ENCODE measurements at places on chromosomes 3 and 15.

DNA sequence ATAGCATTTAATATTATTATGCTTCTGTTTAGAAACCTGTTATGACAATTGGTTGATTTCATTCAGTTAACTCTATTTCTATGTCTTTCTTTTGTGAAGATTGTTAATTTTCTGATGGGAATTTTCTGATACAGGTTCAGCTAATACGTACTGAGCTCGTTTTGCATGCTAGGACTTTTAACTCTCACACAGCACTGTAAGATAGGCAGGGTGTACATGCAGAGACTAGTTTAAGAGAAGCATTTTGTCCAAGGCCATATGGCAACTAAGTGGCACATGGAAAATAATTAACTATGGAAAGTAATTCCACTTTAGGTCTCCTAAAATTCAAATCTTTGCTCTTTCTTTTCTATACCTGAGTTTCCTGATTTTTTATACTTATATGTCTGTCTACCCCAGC is 81.9 kb downstream of the IL1RAP start:
- DNase-seq, result no peak

- peak; percentile 61 for DNase-seq
These were observed 64.8 kb downstream of the RFTN1 start for GRCh38 chr3:16448639-16449070.

GRCh38 chr15:33565094-33565493 is 254.3 kb downstream of the RYR3 start:
- no peak for DNase-seq

DNA sequence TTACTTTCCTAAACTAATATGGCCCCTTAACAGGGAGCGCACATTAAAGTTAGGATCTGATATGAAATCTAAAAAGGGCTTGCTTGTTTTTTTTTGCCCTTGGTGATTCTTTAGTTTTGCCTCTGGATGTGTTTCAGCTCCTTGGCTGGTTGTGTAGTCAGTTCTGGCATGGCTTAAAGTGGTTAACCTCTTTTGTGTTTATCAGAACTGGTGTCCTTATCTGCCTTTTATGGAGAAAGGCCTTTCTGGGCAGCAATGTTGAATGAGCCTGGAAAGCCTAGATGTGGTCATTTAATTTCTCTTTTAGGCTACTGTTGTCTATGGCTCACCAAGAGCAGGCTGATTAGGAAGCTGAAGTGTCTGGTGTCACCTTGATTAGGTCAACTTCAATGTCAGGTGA is 254.5 kb upstream of the ROPN1 start:
- DNase-seq, result no peak

DNA sequence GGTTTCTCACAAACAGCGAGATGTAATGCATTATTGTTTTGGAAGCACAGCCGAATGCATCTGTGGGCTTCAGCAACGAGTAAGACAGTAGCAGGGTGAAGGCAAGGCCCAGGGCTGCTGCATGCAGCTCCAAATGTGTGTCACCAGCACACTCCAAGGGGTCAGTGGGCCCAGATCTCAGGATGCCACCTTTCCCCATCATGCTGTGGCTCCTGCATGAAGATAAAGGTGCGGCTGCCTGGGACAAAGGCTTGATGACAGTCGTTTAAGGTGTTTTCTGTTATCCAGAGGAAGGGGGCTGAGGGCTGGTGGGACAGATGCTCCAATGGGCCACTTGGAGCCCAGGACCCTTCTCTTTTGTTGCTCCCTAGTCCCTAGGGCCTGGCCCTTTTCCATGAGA is 13.2 kb downstream of the C3orf22 start:
- DNase-seq, result no peak

DNA sequence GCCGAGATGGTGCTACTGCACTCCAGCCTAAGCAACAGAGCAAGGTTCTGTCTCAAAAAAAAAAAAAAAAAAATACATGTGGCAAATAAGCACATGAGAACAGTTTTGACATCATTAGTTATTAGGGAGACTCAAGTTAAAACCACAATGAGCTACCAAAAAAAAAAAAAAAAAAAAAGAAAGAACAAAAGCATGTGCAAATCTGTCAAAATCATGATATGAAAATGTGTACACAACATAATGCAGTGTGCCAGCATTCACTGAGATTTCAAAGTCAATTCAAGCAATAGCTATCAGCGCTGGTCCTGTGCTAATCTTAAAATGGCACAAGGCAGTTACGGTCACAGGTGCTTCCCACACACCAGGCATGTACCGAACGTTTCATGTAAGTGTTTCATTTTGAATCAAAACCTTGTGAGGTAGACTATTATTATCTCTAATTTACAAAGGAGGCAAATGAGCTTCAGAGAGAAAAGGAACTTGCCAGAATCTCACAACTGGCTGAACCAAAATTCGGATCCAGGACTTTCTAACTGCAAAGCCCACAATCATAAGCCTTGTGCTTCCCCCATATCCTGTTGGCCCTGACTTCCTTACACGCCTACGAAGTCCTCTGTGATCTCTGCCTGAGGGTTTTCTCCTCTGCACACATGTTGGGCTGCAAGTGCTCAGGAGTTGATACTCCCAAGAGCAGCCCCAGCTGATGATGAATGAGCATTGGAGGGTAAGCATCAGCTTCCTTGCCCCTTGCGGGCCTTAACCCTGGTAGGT is 200.1 kb upstream of the PROK2 start:
- no peak for DNase-seq

GRCh38 chr15:98896802-98897732 is 110.5 kb downstream of the PGPEP1L start:
- peak; percentile 62 for DNase-seq

- no peak for DNase-seq
These were observed 6.3 kb downstream of the SLC28A1 start for GRCh38 chr15:84890670-84891162.

GRCh38 chr15:73927003-73927475 is 777 bp downstream of the LOXL1 start:
- no peak for DNase-seq

- no peak for DNase-seq
These were observed 5.0 kb downstream of the AEN start for GRCh38 chr15:88625943-88626741.

DNA sequence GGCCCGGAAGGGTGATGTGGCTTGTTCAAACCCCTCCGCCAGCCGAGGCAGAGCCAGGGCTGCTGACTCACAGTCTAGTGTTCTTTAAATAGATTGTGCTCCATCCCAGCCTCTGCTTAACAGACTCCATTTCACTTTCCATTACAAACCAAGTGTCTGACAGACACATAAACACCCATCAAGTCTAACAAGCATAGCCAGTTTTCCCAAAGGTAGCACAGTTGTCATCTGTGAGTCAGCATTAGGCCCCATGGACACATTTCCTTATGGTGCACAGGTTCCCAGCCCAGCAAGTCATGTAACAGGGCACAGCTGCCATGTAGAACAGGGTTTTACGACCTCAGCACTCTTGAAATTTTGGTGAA is 109.9 kb upstream of the RAP2B start:
- DNase-seq, result no peak

DNA sequence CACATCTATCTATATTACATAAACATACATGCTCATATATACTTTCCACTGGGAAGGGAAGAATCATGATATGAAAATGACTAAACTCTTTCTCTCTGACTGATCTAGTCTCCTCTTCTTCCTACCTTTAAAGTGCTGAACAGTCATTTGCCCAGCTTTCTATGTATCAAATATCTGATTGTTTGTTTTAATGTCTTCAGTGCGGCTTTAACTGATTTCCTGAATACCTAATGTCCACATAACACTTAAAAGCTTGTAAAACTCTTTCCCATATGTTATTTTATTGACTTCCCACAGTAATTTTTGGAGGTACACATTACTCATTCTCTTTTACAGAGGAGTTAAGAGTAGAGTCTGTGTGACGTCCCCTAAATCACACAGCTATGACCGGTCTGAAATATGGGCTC is 28.2 kb downstream of the CPOX start:
- DNase-seq, result no peak

- no peak for DNase-seq
These were observed 1.1 kb upstream of the RNU6-1 start for GRCh38 chr15:67840749-67841512.

DNA sequence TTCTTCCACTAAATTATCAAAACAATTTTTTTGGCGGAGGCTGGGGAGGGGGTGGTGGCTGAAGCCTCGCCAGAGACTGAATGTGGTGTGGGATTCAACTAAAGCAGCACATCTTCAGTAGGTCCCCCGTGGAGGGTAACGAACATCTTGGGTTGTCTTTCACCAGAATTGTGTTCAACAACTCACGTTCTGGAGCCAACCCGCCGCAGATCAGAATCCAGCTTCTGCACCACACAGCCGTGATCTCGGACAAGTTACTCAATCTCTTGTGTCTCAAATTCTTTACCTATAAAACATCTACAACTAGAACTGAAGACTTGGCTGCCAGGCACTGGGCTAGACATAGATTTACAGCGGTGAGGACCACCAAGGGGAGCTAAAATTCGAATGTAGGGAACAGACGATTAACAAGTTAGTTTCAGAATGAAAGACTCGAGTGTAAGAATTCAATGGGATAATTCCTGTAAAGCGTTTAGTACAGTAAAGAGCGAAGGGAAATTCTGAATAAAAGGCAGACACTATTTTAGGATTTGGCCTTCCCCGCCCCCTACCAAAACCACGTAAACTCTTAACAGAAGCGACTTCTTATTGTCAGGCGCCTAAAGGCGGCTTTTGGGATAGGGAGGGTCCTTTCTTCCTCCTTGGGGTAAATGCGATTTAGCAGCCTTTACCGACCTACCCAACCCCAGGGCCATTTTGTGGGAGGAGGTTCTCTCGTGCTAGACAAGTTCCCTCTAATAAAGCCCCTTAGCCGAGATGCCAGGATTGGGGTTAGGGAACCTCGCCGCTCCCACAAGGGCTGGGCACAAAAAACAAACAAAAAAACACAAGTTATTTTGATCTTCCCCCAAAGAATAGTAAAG is 697 bp upstream of the RAB5A start:
- no peak for DNase-seq

DNA sequence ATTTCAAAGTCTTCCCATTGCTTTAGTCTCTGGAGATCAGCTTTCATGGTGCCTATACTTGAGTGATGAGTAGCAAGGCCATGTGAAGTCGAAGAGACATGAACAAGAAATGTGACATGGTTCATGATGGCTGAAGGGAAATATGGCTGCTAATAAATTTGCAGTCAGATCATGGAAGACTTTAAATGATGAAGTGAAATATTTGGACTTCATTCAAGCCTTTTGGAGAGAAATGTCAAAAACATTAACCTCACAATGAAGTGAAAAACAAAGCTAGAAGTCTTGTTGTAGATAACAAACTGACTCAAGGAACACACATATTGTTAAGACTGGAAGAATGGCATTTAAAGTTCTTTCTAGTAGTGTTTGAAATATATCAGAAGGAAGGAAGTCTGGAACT is 120.3 kb upstream of the CCDC54 start:
- DNase-seq, result no peak

DNA sequence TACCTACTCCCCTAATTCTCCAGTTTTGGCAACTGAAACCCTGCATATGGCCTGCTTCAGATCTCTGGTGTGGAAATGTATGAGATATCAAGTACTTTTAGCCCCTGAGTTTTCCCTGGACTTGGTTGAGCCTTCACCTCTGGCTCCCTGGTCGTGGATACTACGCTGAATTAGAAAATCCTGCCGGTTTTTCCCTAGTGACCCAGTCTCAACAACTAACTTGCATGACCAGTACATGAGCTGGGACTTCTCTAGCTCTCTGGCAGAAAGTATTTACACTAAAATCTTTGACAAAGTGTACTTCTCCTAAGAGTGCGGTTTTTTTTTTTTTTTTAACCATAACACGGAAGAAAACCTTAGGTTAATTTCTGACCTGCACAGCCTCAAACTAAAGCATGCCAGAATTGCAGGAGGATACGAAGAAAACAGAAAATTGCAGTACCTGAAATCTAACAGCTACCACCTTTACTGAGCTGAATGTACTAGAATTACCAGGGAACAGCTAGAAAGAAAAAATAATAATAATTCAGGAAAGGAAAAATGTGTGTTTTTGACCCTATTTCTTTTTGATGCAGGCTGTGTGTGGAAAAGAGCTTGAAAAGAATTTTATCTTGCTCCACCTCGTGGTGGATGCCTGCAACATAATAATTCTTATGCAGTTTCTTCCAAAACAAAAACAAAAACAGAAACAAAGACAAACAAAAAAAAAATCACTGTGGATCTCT is 165.6 kb downstream of the GMNC start:
- no peak for DNase-seq

- no peak for DNase-seq
These were observed 16.0 kb downstream of the SLC41A3 start for GRCh38 chr3:126067959-126068358.

GRCh38 chr3:194686414-194686815 is 732 bp downstream of the FAM43A start:
- DNase-seq, result no peak

DNA sequence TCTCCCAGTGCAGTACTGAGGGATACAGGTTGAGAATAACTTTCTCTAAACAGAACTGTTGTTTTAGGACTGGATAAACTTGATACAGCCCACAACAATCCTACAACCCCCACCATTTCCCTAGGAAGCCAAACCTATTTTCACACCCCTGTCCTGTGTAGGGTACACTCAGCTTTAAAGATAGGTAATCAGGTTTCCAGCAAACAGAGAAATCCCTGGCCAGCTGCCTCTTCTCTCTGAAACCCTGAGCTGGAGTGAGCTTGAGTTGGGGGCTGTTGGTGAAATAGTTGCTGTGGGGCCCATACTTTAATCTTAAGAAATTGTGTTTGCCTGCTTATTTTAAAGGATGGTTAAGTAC is 22.1 kb downstream of the ARHGAP31 start:
- DNase-seq, result no peak

- no peak for DNase-seq
These were observed 152.7 kb upstream of the TSC22D2 start for GRCh38 chr3:150255413-150255812.

GRCh38 chr3:182725372-182726251 is 67.7 kb upstream of the ATP11B start:
- no peak for DNase-seq

- no peak for DNase-seq
These were observed 78.7 kb downstream of the USP13 start for GRCh38 chr3:179731544-179731943.

DNA sequence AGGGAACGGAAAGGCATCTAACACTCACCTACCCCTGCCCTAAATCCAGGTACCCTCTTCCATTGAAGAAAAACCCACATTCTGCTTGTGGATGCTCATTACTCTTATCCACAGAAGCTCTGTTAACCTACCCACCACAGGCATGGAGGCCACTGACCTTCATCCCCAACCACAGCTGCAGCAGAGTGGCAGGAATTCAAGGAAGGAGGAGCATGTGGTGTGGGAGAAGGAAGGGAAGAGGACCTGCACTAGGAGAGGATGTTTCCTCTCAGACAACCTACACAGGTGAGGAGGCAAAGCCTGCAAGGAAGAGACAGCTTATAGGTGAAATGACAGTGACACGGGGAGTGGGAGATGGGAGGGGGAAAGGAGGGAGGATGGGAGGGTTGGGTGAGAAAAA is 192.5 kb upstream of the TSC22D2 start:
- DNase-seq, result no peak

GRCh38 chr3:149528340-149528650 is 53.8 kb downstream of the TM4SF4 start:
- no peak for DNase-seq

DNA sequence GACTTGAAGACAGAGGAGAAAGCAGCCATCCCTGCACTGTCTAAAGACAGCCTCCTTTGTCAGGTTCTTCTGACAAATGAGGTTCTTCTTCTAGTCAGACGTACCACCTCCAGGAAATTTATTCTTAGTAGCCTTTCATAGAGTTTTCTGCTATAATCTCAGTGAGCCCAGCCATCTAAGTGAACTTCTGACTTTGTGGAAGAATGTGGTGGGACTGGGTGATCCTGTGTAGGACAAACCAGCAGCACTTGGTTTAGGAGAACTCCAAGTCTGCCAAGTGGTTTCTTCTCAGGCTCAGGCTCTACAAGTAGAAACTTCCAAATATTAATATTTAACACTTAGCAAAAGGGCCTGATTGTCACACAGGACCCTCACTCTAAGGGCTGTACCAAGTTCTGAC is 52.1 kb downstream of the TIPARP start:
- no peak for DNase-seq
